Activated CD4-positive, alpha-beta T cell treated with anti-CD3 and anti-CD28 coated beads for 1 hour (primary cell): ENCODE measurements at places on chromosomes 3 and 15.

GRCh38 chr15:66942649-66943390 lies 122.6 kb upstream of the SMAD3 start:
- no peak for DNase-seq

DNA sequence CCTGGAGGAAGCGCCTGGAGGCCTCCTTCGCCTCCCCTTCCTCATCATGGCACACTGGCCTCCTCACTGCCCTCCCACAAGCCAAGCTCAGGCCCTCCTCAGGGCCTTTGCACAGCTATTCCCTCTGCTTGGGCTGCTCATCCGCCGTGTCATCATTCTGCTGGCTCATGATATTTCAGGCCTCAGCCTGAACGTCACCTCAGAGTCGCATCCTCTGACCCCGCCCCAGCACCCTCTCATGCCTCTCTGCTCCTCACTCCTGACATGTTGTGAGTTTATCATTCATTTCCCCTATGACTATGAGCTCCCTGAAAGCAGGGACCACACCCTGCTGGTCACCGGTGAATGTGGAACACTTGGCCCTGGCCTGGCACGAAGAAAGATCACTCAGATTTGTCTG lies 20.7 kb upstream of the POC1A start:
- no peak for DNase-seq

- DNase-seq, result no peak
Observed at GRCh38 chr15:48954538-48954937, 9.2 kb downstream of the SHC4 start.

- no peak for DNase-seq
Observed at GRCh38 chr3:70813311-70813710, 500.9 kb upstream of the MDFIC2 start.

- DNase-seq, result no peak
Observed at GRCh38 chr3:112979244-112979832, 4.4 kb upstream of the CD200R1 start.

DNA sequence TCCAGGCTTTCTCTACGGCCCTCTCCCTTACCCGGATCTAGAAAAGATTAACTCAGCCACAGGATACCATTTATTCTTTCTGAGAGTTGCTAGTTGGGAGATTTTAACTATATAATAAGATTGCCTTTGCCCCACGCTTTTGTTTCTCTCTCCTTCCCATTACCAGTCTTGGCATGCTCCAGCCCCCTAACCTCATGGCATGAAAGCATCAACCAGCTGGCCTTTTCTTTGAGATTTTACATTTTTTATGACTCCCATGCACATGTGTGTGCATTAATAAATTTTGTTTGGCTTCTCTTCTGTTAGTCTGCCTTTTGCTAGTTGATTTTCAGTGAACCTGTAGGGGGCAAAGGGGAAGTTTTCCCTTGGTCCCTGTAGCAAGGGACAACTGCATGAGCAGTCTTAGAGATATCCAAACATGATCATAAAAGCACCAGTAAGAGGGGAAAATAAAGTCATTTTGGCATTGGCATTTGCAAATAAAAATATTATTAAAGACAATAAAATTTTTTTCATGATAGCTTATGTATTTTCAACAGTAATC lies 73.6 kb downstream of the OXSM start:
- DNase-seq, result no peak

DNA sequence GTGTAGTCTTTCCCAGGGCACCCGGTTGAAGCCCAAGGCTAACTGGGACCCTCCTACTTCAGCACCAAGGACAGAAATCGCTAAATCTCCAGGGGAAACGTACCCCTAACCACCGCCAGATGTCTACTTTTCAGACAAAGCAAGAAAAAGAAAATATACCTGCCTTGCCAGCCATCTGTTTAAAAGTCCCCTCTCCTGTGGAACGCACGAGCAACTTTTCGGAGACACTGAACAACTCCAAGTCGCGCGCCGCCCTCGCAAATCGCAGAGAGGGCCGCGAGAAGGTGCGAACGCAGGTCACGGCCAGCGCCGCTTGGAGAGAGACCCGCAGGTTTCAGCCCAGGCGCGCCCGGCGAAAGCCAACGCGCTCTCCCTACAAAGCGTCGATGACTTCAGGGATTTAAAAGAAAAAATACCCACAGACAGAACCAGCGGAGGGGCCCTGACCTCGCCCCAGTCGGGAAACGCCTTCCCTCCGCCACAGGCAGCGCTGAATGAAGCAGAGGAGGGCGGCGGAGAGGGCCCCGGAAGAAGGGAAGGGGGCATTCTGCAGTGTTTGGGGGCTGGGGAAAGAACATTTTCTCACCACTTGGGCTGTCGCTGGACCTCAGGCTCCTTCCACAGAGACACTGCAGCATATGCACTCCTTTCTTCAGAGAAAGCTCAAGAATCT lies 213.1 kb downstream of the FGF12 start:
- no peak for DNase-seq

DNA sequence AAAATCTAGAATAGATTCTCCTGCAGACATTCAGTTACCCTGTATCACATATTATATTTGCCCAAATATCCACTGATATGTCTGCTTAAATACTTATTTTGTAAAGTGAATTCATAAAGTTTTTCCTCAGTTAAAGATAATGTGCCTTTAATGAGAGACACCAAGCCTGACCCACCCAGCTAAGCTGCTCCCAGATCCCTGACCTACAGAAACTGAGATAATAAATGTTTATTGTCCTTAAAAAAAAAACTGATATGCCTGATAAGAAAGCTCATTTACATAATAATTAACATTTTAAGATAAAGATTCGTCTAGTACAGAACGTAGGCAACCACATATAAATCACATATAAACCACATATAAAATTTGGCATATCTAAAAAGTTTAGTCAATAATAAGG lies 161.7 kb upstream of the RAP2B start:
- DNase-seq, result no peak

DNA sequence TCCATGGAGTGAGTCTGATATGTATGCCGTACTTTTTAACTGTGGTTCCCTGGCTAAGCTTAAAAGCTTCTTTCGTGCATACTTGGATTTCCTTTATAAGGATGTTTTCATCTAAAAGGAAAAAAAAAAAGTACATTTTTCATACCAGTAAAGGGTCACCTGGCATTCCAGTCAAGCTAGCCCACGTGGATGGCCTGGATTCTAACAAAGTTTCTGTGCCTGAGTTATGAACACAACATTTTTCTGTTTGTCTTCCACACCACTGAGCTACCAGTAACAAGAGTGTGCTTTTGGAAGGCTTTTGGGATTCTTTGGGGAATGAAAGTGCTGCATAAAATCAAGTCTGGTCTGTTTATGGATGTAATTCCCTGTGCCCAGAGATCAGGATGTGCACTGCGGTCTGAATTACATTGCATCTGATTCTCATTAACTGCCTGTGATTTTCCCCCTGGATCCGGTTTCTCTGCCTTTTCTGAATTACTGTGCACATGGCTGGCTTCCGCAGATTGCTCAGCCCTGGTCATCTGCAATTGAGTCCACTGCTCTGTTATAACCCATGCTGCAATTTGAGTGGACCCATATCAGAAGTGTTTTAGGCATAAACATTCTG lies 38.2 kb upstream of the MAGI1 start:
- DNase-seq, result no peak

GRCh38 chr15:77034695-77035489 lies 36.0 kb downstream of the TSPAN3 start:
- no peak for DNase-seq

GRCh38 chr15:77607111-77607893 lies 25.4 kb downstream of the LINGO1 start:
- DNase-seq, result no peak

DNA sequence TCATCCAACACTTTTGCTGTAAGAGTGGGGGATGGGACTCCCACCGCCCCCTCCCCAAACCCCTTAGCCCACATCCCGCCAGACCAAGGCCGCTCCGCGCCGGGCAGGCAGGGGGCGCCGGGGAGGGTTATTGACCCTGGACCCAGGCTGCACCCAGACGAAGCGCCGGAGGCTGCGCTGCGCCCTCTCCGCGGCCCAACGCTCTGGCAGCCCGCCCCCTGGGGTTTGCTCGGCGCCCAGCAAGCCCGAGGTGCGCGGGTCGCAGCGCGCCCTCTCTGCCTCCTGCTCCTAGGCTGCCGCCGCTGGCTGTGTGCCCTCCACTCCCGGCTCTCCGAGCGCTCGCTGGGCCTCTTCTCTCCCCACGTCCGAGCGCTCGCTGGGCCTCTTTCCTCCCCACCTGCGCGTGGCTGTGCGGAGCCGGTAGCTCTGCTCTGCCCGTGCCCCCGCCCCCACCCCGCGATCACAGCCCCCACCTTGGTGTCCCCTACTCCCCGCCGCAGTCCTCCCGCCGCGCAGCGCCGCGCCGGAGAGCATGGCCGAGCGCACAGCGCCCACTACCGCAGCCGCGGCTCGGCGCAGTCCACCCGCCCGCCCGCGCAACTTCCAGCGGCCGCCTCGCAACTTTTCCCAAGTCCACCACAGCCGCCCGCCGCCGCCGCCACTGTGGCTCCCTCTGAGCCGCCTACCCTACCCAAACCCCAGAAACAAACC lies 1.2 kb downstream of the MECOM start:
- DNase-seq, result no peak

DNA sequence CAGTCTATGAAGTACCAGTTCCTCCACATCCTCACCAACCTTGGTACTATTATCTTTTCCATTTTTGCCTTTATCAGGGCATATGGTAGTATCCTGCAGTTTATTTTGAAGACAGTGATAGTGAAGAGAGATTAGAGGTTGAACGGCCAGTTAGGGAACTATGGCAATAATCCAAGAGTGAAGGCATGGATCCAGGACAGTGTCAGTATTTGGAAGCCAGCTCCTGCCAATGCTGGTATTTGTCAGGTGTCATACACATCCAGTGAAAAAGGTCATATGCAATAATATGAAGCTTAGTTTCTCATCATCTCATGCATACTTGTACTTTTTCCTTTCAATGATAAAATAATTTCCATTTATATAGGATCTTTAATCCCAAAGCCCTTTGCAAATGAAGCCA lies 56.8 kb upstream of the KCNMB2 start:
- DNase-seq, result no peak

GRCh38 chr3:187319699-187320302 lies 28.3 kb upstream of the MASP1 start:
- DNase-seq, result peak; percentile 19

- no peak for DNase-seq
Observed at GRCh38 chr3:100865442-100865841, 127.8 kb downstream of the ABI3BP start.

GRCh38 chr3:119658994-119659393 lies 1.4 kb downstream of the POPDC2 start:
- DNase-seq, result no peak

DNA sequence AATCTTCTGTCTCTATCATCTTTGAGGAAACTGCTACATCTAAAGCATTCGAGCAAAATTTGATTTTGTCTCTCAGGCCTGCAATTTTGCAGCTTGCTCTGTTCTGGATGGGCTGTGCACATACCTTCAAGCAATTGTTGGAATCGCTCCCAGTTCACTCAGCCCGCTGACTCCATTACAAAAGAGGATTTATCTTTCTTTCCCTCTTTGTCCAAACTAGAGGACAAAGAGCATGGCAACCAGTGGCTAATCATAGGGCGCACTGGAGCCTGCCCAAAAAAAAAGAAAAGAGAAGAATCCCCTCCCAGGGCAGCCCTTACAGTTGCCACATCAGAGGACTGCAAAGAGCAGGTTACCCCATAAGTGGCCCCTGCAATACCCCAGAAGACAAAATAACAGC lies 49.0 kb upstream of the DUT start:
- no peak for DNase-seq

GRCh38 chr3:182979674-182980191 lies 605 bp downstream of the DCUN1D1 start:
- DNase-seq, result no peak

GRCh38 chr3:148214705-148215104 lies 483.0 kb upstream of the AGTR1 start:
- no peak for DNase-seq
